ENCODE measurements at places on chromosomes 3 and 15. TPM values are rescaled to one million over a fixed set of nuclear protein-coding genes. Genes with fewer than 3 reads are reported as not detected.

GRCh38 chr3:1269808-1270207, 177.0 kb downstream of the CNTN6 start:
- no peak overlapping the region for H3K27ac ChIP-seq
- no peak for DNase-seq
- no peaks in the 10 kb centered on the region for H3K27me3 ChIP-seq
- no peak overlapping the region for H3K4me3 ChIP-seq
- no peaks in the 10 kb centered on the region for H3K36me3 ChIP-seq

- H3K4me3 ChIP-seq: no peak overlapping the region
- H3K36me3 ChIP-seq: no peaks in the 10 kb centered on the region
- peaks cover 2% of the 10 kb centered on the region for H3K27me3 ChIP-seq
- H3K4me1 ChIP-seq: no peaks in the 10 kb centered on the region
- DNase-seq: peak; percentile 48
Measured at GRCh38 chr15:59501597-59501996, 63.6 kb downstream of the FAM81A start.

CEP152 gene
- total RNA-seq: 17.4 TPM

SYNPR gene
- not detected for total RNA-seq

DNA sequence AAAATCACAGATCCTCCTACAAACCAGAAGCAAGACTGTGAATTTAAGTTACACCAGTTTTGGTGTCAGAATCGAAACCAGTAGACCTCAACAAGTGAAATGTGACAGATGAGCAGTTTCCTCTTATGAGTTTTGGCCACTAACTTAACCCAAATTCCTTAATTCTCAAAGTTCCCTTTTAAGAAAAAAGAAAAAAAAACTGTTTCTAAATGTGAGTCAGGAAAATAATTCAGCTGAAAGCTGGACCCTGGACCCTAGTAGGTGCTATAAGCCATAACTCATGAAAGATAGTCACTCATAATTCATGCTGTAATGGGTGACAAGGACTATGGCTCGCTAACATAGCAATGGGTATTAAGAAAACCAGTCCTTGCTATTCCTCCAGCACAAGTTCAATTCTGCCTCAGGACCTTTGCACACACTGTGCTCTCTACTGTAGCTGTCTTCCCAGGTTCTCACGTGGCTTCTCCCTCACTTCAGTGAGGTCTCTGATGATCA, 9.0 kb upstream of the THRB start:
- no peak overlapping the region for H3K27ac ChIP-seq
- H3K27me3 ChIP-seq: peaks cover 2% of the 10 kb centered on the region
- no peaks in the 10 kb centered on the region for H3K36me3 ChIP-seq
- no peak for DNase-seq
- no peak overlapping the region for H3K4me3 ChIP-seq

- peaks cover 10% of the 10 kb centered on the region for H3K36me3 ChIP-seq
- no peak for DNase-seq
- H3K4me3 ChIP-seq: no peak overlapping the region
- H3K27me3 ChIP-seq: no peaks in the 10 kb centered on the region
Measured at GRCh38 chr15:56460071-56460470, 4.9 kb downstream of the MNS1 start.

EHHADH gene
- 2.8 TPM for total RNA-seq

- H3K27ac ChIP-seq: no peak overlapping the region
- no peaks in the 10 kb centered on the region for H3K27me3 ChIP-seq
- H3K4me1 ChIP-seq: peaks cover 45% of the 10 kb centered on the region
Measured at GRCh38 chr3:14175383-14176037, 2.9 kb downstream of the XPC start.

DNA sequence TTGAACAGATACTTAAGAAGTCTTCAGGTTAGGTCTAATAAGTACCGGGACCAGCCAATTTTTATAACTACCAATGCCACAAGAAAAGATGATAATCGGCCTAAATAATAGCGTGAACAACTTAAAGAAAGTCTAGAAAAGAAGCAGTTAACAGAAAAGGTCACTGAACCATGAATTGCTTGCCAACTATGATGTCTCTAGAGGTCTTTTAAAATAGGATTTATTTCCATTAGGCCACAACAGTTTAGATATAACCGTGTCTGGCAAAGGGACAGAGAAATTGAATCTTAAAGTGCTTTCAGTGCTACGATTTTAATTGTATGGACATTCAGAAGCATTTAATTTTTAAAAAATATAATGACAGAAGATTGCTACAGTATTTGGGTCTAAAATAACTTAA, 1070.4 kb downstream of the ROBO1 start:
- no peaks in the 10 kb centered on the region for H3K4me1 ChIP-seq
- no peaks in the 10 kb centered on the region for H3K27me3 ChIP-seq
- H3K4me3 ChIP-seq: no peak overlapping the region
- H3K27ac ChIP-seq: no peak overlapping the region
- DNase-seq: no peak
- no peaks in the 10 kb centered on the region for H3K36me3 ChIP-seq

KLHL6 gene
- total RNA-seq: 0.11 TPM

MFGE8 gene
- total RNA-seq: 104 TPM

GRCh38 chr3:123876858-123877257, 7.3 kb downstream of the MYLK start:
- no peaks in the 10 kb centered on the region for H3K36me3 ChIP-seq
- H3K27me3 ChIP-seq: peaks cover 7% of the 10 kb centered on the region
- DNase-seq: no peak
- no peak overlapping the region for H3K4me3 ChIP-seq

DNA sequence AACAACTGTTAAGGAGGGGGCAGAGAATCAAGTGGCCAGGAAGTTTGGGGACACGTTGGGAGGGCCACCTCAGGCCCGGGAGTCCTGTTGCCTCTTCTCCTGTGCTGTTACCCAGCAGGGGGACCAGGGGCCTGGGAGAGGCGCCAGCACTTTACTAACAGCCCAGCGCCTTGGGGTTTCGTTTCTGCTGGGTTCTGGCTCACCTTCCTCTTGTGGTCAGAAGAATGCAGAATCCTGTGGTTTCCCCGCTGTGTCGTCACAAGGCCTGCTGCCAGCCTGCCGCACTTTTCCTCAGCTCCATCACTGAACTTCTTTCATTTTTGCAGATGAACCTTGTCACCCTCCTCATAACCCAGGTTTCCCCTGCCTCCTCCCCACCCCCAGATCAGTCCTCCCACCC, 67.7 kb downstream of the SLC30A4 start:
- H3K4me3 ChIP-seq: no peak overlapping the region
- H3K36me3 ChIP-seq: no peaks in the 10 kb centered on the region
- H3K27ac ChIP-seq: peak overlapping the region; percentile 50
- H3K27me3 ChIP-seq: no peaks in the 10 kb centered on the region
- H3K4me1 ChIP-seq: peaks cover 29% of the 10 kb centered on the region

TEX264 gene
- total RNA-seq: 20.8 TPM
